Fibroblast of lung (primary cell): ENCODE measurements at places on chromosomes 2 and 18.

GRCh38 chr18:11937874-11938478, 29.9 kb upstream of the MPPE1 start:
- DNase-seq, result peak; percentile 45

DNA sequence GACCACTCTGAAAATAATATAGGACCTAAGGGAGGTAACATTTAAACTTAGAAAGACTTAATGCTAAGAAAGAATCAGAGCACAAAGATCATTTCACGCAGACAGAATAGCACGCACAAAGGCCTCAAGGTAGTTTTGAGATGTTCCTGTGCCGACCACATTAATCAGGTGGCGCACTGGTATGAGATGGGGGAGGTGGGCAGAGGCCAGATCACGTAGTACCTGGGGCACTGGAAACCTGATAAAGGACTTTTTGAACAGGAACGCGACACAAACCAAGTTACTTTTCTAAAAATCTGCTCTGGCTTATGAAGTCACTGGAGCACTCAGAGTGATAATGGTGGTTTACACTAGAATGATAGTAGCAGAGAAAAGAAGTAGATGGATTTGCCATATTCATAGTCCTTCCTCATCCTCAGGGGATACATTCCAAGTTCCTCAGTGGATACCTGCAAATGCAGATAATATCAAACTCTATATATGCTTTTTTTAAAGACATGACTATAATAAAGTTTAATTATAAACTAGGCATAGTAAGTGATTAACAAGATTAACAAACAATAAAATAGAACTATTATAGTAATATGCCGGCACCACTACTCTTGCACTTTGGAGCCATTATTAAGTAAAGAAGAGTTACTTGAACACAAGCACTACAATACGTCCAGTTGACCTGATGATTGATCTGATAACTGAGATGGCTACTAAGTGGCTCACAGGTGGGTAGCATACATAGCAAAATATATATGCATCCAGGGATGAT, 42.6 kb upstream of the CDCA7 start:
- no peak for DNase-seq

- no peak for DNase-seq
Observed at GRCh38 chr2:122851972-122852531, 1096.6 kb downstream of the TSN start.

DNA sequence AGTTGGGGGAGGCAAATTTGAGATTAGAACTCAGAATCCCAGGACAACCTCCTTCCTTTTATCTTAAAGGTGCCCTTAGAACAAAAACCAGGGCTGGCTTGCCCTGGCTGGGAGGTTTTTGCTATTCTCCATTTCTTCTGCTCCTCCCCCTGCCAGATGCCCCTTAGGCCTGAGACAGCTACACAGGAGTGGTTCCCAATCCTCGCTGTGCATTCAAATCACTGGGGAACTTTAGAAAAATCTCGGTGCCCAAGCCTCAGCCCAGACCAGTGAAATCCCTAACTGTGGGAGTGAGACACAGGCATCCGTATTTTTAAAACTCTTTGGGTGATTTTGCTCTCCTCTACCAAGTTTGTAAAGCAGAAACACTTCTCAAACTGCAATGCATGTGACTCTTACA, 38.8 kb downstream of the LBH start:
- no peak for DNase-seq

DNA sequence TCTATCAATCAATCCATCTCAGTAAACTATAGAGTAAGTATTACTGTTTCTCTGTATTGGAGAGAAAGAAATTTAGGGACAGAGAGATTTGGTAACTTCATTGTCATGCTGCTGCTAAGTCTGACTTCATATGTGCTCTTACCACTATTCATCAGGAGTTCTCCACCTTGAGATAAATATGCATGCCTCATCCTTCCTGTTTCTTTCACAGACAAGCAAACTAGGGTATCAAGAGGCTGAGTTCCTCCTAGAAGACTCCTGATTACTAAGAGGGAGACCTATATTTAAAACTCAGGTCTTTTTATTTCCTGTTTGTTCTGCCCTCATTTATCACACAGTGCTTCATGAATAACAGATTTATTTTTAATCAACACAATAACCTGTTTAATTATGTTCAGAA, 34.1 kb downstream of the RIT2 start:
- no peak for DNase-seq
